ENCODE measurements at places on chromosomes 2 and 18. TPM values are rescaled to one million over a fixed set of nuclear protein-coding genes. Genes with fewer than 3 reads are reported as not detected.
A peak's percentile ranks its signal among the peaks of the same experiment; 100 is the strongest.

The EPB41L3 gene
- 8.7 TPM for total RNA-seq

The CEP68 gene
- 63.3 TPM for total RNA-seq

The MYL12A gene
- total RNA-seq, result 2,789 TPM

The RNF125 gene
- 4.2 TPM for total RNA-seq

DNA sequence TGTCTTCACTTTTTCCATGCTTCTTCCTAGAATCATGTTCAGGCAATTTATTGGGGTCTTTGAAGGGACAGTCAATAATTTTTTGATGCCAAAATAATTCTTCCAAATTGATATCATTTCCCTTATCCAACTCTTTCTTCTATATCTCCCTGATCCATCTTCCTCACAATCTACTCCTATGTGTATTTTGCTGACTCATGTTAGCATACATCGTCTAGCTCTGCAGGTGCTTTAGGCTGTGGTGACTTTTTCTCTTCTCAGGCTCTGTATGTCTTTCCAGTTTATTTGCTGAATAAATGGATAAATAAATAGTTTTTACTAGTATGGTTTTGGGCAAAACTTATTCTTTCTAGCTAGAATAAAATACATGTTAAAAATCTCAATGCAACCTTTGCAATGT, 1650.9 kb upstream of the TMEFF2 start:
- no peak for DNase-seq

GRCh38 chr2:148067801-148068200, 46.9 kb downstream of the MBD5 start:
- no peak for DNase-seq

DNA sequence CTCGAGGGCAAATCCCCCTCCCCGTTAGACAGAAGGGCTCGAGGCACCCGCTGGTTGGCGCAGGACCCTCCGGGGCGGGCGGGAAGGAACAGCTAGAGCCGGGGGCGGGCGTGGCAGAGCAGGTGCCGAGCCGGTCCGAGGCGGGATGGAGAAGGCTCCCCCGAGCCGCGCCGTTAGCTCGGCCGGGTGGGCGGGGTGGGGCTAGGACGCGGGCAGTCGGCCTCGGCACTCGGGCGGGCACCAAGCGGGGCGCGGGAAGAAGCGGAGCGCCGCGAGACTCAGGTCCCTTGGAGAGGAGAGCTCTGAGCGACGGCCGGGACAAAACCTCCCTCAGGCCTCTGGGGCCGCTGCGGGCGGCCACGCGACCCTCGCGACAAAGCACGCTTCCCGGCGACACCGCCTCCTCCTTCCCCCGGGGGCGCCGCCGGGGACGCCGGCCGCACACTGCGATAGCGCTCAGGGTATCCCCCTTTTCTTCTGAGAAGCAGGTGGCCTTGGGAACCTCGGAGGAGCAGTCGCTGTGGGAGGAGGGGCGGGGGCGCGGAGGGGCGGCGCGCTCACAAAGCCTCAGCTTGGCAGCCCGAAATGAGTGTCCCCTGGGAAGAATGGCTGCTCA, 721 bp downstream of the FHOD3 start:
- peak; percentile 33 for DNase-seq

DNA sequence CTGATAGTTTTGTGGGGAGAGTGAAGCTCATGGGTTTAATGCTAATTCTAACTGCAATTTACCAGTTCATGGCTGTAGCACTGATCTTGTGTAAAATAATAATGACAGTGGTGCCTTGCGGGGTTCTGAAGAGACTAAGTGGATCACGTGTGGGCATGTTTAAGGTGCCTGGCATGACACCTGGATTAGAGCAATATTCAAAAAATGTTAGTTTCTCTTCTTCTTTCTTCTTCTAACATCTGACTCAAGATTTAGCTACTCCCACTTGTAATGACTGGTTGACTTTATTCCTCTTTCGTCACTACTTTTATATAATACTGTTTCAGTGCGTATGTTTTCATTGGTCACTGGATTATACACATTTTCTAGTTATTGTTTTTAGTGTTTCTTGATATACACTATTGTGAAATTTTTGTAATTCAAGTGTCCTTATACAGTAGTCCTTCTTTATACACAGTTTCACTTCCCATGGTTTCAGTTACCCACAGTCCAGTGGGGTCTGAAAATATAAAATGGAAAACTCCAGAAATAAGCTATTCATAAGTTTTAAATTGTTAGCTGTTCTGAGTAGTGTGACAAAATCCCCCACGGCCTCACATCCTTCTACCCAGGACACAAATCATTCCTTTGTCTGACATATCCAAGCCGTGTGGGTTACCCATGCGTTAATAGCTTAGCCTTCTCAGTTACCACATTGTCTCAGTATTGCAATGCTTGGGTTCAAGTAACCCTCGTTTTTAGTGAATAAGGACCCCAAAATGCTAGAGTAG, 662.2 kb upstream of the CNTNAP5 start:
- DNase-seq, result no peak

DNA sequence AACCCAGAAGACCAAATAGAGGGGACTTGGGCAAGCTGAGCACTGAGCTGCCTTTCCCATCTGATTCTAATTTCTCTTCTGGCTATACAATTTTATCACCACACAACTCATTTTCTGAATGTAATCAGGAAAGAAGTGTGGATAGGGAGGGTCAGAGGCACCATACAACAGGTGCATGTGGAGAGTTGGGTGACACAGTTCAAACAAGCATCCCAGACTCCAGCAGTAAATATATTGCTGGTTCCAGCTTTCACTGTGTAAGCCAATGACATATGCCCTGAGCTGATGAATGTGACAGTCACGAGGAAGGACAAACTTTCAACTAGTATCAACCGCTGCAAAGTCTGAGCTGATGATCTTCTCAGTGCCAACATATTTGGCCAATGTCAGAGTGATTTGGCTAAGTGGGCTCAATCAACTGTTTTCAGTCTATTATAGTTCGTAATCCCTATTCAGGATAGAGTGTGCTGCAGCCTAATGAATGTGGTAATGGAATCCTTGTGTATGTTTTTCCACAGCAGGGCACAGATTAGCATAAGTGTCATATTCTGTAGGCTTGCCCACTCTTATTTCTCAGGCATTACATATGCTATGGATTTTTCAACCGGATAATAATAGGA, 109.9 kb upstream of the MEIS1 start:
- DNase-seq, result no peak

DNA sequence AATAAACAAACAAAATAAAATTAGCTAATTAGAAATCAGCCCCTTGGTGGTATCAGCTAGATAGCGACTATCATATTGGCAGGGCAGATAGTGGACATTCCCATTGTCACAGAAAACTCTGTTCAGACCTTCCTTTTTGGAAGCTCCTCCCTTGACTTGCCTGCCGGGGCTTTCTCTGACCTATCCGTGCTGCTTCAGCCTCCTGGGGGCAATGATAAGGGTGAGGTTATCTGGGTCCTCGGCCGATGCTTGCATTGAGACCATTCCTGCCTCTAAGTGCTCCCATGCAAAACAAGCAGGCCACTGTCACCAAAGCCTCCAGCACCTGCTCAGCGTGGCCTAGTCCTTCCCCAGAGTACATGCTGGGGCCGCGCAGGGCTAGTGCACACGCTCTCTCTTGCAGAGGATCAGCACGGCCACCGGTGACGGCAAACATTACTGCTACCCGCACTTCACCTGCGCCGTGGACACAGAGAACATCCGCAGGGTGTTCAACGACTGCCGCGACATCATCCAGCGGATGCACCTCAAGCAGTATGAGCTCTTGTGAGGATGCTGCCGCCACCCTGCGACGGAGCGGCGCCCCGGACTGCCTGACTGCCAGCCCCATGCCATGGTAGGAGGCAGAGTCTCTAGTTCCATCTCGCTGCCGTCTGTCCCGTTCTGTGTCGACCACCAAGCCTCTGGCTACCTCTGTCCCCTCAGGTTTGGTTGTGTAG, 27.4 kb downstream of the MPPE1 start:
- no peak for DNase-seq

- no peak for DNase-seq
These were observed 177.9 kb downstream of the CYRIA start for GRCh38 chr2:16487686-16488085.
